ENCODE measurements at places on chromosomes 7 and 10.

- DNase-seq, result no peak
Observed at GRCh38 chr7:56091591-56091990, 1.2 kb downstream of the PHKG1 start.

DNA sequence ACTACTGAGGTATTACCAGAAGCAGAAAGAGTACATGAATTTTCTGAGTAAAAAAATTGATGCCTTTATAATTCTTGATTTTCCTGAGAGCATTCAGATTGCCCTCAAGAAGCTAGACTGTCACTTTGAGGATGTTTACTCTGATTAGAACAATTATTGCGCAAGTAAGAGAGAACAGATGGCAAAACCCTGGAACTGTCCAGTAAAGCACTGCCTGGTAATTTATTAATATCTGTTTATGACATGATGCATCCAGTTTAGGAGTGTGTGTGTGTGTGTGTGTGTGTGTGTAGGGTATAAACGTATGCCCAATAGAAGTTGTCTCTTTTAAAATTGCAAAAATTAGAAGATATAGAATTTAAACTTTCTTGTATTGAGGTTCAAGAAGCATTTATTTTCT is 379.7 kb downstream of the PHTF2 start:
- DNase-seq, result no peak

- DNase-seq, result no peak
Observed at GRCh38 chr10:116710076-116710475, 32.3 kb downstream of the HSPA12A start.

DNA sequence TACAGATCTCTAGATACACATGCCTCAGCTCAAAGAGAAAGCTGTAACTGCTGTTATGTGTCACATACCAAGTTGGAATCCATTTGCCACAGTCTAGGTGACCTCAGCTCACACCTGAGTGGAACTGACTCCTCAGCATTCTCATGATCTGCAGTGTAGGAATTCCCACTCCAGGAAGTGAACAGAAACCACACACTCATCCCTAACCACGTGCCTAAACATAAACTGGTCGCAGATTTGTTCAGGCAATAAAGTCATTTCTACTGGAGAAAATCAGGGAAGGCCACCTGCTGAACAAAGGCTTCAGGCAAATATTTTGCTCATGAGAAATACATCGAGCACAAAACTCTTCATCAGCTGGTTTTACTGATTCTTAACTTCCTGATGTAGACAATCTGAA is 23.0 kb upstream of the ZMYND11 start:
- no peak for DNase-seq

- DNase-seq, result no peak
Observed at GRCh38 chr7:153835712-153836265, 216.4 kb upstream of the DPP6 start.

DNA sequence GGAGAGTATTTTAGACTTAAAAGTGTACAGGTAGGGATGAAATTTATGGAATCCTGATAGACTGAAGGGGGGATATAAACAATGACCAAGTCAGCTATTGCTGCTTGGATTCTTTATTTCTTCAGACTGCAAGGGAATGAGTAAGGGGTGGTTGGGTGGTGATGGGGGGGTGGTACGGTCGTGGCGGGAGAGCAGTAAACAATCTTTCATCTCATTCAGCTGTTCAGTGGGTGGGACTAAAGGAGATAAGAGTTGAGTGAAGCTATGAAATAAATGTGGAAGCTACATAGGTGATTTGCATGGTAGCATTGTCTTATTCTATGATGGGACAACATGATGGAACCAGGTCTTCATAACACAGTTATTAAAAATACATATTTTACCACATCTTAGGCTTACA is 1.8 kb downstream of the SEPTIN7 start:
- DNase-seq, result no peak

DNA sequence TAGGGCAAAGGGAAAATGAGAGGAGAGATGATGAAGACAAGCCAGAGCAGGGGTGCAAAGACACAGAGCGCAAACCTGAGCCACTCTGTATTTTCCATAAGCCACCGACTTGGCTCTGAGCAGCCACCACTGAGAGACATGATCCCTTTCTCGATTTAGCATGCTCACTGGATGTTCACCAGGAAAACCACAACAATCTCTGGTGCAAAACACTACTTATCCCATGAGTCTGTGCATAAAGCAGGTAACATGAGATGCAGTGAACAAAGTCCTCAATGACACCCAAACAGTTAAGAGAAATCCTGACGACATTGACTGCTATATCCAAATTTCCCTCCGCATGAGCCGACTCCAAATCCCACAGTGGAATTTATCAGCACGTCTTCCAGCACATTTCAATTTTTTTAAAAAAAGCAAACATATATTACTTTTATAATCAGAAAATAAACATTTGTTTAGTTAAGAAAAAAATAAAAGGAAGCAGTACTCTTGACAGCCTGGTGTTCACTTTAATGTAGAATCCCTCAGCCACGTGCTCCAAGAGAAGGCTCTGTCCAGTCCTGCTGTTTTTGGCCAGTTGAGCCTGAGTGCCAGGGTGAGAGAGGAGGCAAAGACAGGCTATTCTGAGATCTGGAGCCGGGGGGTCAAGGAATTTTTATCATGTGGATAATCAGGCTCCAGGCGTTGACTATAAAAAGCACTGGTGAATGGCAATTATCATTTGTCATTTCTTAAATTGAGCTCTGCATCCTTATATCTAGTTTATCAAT is 238.4 kb downstream of the KCNMA1 start:
- no peak for DNase-seq

GRCh38 chr7:34165927-34166550 is 260.7 kb downstream of the BMPER start:
- DNase-seq, result no peak

DNA sequence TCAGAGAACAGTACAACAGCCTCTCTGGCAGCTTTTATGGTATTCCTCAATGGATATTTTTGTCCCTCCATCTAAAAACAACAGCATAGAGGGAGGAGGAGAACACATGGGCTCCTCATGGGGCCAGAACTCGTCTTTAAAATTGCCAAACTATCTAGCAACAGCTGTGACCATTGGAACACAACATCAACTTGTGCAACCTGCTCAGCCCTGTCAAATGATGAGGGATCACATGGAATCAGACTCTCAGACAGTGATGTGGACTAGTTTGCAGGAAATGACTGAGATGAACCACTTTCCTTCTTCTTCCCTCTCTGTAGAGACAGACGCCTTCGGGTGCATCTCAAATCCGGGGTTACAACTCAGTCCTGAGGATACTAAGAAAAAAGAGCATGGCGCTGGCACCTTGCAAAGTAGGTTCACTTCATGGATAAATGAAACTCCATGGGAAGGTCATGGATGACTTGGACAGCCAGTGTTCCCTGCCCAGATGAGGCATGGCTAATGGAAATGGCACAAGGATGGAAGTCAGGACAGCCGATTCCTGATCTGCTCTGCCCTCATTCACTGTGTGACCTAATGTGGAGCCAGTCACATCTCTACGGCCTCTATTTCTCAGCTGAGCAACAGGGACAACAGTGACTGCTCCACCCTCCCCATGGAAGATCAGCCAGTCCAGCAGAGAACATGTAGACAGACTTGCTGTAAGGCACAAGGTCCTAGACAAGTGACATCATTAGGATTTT is 24.6 kb upstream of the DGKI start:
- DNase-seq, result no peak

- no peak for DNase-seq
Observed at GRCh38 chr10:19480353-19480752, 335.9 kb upstream of the PLXDC2 start.

GRCh38 chr10:11576092-11576809 is 35.2 kb downstream of the USP6NL start:
- no peak for DNase-seq

GRCh38 chr10:122279725-122280141 is 8.6 kb downstream of the BTBD16 start:
- DNase-seq, result no peak

DNA sequence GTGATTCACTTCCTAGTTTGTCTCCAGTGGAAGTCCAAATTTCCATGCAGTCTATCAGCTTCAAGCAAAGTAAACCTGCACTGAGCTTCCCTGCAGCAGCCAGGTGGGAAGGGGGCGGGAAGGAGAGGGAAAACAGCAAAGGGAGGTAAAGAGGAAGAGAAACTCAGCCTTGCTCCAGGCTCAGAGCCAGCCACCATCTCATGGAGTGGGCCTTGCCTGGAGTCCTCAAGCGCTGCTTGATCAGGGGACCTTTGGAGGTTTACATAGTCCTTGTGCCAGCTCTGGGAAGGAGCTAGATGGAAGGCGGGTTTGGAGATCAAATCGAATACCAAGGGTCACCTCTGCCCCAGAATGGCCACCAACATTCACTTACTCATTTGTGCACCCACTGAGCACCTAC is 7.4 kb downstream of the CRTAC1 start:
- no peak for DNase-seq

DNA sequence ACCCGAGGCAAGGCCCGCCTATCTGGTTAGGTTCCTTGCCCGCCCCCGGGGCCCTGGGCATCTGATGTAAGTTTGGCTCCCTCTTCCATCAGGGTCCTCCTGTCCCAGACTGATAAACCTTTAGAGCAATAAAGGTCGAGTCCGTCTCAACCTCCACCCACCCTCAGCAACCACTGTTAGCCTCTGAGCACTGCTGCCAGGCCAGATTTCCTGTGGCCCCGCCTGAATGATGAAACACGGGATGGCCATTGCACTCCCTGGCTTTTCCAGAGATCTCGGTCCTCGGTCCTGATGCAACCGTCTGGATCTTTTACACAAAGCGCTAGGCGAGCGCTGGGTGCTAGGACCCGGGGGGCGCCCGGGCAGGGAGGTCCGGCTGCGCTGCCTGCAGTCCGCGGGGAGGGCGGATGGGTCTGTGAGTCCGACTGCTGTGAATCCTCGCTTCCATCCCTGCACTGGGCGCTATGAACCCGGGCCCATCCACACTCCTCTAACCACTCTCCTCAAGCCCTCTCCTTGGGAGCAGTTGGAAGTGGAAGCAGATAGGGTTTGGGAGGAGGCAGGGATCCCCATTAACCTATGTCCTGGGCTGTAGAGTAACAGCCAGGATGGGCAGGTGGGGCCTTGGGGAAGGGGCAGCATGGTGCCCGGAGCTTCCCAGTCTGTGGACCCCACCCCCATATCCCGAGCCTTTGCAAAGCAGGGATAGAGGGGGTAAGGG is 875 bp upstream of the DDIT4 start:
- DNase-seq, result no peak

DNA sequence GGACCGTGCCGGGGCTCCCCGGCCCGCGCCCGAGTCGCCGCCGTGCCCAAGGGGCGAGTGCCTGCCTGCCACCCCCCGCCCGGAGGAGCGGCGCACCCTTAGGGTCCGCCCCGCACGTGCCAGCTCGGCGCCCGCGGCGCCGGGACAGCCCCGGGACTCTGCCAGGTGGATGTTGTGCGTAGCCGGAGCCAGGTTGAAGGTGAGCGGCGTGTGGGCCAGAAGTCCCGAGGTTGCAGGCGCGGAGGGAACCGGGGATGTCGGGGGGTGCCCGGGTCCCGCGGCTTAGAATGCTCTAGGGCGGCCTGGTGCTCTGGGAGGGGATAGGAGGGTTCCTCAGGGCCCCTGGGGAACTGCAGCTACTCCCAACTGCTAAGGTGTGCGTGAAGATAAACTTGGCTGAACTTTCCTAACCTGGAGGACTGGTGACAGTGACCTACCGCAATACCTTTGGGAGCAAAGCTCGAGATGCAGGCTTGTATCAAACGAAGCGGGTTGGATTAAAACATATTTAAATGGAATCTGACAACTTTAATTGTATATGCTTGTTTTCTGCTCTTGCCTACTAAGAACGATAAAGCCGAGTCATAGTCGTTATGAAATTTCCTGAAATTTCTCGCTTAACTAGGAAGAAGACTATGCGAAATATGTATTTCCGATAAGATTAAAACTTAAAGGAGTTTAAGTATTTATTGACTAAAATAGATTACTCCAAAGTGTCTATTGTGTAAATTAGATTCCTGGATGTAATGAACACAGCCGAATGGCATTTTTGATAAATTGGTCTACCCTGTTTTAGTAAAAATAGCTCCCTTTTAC is at the start of gene CUX1:
TSS of gene CUX1 (plus strand) at position 156 of the 816 bp plus-strand sequence. CDS start at position 170, 14 bp downstream.
- peak; percentile 9 for DNase-seq

DNA sequence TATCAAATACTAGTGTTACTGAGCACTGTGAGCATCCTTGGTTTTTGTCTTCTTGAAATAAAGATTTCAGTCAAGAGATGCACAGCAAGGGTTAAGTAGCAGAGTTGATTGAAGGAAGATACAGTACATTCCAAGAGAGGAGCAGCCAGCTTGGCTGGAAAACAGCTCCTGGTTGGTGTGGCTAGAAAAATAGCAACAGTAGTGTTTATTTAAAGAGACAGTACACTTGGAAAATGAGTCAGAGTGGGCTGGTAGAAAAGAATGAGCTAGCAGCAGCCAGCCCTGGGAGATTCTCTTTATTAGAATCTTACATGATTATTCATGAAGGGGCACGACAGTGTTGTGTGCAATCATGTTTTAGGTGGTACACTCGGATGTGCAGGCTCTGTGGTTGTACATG is 1016.4 kb upstream of the SORCS1 start:
- DNase-seq, result no peak

DNA sequence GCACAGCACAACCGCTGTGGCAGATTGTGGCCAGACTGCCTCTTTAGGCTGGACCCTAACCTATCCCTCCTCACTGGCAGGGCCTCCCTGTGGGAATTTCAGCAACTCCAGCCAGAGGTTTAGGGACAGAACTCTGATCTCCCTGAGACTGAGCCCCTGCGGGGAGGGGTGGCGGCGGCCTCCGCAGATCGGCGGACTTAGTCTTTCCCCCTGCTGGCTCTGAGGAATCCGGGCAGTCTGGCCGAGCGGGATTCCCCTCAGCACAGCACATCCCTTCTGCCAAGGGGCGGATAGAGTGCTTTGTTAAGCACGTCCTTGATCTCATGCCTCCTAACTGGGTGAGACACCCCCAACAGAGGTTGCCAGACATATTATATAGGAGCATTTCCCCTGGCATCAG is 224.2 kb upstream of the NPY start:
- DNase-seq, result no peak

DNA sequence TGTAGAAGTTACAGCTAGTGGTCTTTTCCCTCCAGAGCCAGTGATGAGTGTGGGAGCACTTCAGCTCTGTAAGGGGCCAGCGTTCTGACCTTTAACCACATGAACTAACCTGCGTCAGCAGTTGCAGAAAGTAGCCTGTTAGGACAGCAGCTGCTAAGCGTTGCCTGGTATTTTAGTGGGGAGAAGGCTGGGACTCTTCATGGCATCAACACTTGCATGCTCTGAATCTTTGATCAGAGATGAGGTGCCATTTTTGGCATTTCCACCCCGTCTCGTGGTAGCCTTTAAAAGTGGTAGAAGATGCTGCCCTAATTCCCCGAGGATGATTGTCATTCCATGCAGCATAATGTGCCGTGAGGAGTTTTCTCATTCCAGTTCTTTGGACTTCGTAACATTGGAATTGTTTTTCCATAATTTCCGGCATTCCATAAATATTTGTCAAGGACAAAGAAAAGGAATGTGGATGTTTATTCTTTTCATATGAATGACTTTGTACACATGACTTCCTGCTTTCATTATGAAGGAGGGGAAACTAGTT is 92.2 kb downstream of the AVL9 start:
- DNase-seq, result no peak

DNA sequence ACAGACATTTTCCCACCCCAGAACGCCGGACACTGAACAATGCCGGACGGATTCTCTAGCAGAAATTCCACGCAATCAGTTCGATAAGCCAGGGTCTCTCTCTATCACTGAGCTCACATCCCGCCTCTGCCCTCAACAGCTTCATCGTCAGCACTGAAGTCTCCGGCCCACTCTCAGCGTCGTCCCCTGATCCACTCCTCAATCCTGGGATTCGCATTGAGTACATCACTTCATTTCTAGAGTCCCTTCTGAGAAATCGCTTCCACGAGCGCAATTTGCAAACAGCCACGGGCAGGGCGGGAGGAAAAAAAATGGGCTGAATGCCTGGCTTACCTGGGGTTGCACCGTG is 365 bp downstream of the YME1L1 start:
- DNase-seq, result no peak
